ENCODE measurements at places on chromosomes 4 and X. TPM values are rescaled to one million over a fixed set of nuclear protein-coding genes. Genes with fewer than 3 reads are reported as not detected.
A peak's percentile ranks its signal among the peaks of the same experiment; 100 is the strongest.

GRCh38 chr4:15479089-15479912, 9.6 kb downstream of the CC2D2A start:
- DNase-seq = peak; percentile 95

GRCh38 chr4:6905516-6906445, 3.8 kb upstream of the TBC1D14 start:
- peak; percentile 92 for DNase-seq

DNA sequence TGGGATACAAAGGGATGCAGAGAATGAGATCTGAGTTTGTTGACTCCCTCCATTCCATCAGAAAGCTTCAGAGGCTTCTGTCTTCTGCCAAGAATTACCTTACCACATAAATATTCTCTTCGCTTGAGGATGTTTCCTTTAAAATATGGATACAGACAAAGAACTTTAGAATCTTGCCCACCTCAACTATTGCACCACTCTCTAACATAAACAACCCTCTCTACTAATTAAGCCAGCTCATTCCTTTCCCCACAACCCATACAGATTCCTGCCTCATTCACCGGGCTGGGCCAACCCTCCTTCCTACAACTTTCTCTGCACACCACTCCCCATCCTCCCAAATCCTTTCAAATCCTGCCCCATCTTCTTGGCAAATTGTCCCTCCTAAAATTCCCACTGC, 315.8 kb downstream of the RAB28 start:
- DNase-seq = no peak

DNA sequence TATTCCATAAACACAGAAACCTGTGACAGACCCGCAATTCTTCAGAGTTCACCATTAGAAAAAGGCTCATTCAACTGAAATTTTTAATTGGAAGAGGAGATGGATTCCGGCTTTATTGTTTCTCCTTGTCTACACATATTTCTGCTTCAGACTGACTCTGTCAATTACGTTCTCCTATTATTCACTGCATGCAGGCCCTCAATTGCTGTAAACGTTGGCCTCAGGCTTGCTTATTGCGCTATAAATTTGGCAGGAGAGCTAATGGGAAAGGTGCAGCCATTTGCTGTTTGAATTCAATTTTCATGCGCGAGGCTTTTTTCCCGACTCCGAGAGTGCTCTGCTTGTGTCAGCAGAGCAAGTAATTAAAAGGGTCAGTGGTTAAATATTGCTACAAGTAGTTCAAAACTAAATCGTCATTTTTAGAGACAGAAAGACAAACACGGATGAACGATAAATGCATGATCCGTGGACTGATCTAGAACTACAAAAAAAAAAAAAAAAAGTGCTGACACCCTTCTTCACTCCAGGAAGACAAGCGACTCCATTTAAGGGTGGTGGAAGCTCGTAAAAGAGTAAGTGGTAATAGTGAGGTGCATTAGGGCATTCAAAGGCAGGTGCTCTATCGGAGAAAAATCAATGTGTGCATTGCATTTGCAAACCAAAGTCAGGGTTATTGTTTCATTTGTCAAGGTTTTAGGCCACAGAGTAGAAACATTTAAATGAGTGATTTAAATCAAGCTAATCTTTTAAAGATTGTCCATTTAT, 841.6 kb upstream of the FRG1 start:
- DNase-seq = no peak

- peak; percentile 56 for DNase-seq
Observed at GRCh38 chrX:69163936-69164741, 1.1 kb downstream of the PJA1 start.

DNA sequence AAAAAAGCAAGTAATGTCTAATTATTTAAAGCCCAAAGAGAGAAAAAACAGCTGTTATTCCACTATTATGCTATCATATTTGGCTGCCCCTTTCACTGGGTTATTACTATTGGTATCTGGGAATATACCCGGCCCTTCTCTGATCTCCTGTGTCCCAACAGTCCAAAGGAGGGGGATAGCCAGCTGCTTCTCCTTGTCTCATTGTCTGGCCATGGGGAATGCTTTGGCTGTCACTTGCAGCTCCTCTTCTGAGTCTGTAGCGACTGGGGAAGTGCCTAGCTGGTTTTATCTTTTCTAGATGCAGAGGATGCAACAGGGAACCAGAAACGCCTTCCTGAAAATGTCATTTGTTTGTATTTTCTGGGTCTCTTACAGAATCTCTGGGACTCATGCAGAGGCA, 33.9 kb downstream of the MGARP start:
- no peak for DNase-seq

GRCh38 chrX:56744996-56745395, 16.0 kb downstream of the NBDY start:
- DNase-seq = no peak

DNA sequence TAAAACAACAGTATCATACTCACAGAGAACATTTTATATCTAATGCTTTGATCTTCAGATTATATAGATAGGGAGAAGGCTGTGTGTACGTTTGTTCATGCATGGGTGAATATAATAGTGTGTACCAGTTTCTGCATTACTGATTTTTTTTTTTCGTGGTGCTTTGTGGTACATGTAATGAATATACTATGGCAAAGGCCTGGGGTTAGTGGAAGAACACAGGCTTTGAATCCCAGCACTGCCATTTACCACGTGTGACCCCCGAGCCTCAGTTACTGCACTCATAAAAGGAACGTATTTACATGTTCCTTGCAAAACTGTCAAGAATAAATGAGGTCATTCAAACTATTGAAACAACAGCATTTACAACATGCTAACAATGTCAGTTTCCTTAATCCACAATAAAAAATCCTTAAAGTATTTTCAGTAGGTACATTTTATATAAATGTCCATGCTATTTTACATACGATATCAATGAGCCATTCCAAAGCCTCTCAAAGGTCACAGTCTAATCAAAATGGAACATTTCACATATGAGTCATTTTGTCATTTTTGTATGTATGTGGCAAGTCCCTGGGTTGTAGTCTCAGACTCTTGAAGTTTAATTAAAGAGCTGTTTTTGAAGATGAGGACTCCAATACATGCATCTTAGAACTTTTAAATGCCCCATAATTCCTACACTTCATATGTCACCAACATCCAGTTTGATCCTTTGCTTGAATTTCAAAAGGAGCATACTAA, 242.8 kb downstream of the PPP3CA start:
- no peak for DNase-seq

GRCh38 chr4:175350246-175350645, 432.1 kb downstream of the ADAM29 start:
- no peak for DNase-seq

- DNase-seq = no peak
Observed at GRCh38 chr4:124633285-124633941, 79.1 kb downstream of the ANKRD50 start.

DNA sequence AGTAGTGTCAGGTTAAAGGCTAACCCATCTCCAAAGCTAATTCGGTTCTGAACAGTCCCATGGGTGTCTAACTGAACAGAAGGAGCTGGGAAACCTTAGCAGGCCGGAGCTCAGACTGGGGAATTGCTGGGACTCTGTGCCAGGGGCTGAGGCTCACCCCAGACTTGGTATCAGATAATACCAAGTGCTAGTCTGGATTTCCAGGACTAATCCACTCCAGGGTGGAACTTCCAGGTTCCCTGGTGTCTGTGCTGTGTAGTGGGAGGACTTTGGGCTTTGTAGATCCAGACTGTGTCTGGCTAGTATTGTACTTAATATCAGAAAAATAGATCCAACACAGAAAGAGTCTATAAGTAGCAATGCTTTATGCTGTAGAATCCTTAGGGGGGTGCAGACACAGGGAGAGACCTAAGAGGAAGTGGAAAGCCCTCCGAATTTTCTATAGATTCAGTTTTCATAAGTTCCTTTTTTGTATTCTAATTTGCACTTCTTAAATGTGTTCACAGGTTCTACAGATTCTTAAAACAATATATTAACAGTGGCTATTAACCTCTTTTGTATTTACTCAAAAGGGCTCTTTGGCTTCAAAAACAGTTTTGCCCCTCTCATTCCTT, 4.1 kb downstream of the ZNF827 start:
- DNase-seq = peak; percentile 26

- no peak for DNase-seq
Observed at GRCh38 chr4:144905286-144905685, 192.7 kb downstream of the ANAPC10 start.

- DNase-seq = peak; percentile 57
Observed at GRCh38 chr4:140252141-140252741, 98.3 kb upstream of the MAML3 start.

DNA sequence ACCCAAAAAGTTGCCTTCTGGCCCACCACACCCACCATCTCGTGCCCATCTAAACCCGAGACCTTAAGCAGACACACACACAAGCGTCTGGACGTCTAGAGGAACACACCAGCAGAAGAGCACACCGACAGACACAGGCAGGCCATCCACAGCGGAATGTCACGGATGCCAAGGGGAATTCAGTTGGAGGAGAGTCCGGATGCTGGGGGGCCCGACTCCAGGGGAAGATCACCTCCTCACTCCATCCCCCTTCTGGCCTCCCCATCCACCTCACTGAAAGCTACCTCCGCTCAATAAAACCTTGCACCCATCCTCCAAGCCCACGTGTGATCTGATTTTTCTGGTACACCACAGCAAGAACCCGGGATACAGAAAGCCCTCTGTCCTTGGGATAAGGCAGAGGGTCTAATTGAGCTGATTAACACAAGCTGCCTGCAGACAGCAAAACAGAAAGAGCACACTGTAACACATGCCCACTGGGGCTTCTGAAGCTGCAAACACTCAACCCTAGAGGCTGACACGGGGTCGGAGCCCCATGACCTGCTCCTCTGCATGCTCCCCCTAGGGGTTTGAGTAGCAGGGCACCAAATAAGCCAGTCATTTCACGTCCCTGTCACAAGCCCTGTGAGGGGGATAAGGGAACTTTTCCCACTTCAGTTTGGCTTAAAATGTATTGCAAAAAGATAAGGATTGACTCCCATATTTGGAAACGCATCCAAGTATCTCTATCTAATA, 339.6 kb upstream of the PCDH10 start:
- no peak for DNase-seq

GRCh38 chrX:101009090-101009489, 39.6 kb downstream of the ARL13A start:
- no peak for DNase-seq

- no peak for DNase-seq
Observed at GRCh38 chrX:47846040-47846439, 9.3 kb downstream of the ZNF81 start.

DNA sequence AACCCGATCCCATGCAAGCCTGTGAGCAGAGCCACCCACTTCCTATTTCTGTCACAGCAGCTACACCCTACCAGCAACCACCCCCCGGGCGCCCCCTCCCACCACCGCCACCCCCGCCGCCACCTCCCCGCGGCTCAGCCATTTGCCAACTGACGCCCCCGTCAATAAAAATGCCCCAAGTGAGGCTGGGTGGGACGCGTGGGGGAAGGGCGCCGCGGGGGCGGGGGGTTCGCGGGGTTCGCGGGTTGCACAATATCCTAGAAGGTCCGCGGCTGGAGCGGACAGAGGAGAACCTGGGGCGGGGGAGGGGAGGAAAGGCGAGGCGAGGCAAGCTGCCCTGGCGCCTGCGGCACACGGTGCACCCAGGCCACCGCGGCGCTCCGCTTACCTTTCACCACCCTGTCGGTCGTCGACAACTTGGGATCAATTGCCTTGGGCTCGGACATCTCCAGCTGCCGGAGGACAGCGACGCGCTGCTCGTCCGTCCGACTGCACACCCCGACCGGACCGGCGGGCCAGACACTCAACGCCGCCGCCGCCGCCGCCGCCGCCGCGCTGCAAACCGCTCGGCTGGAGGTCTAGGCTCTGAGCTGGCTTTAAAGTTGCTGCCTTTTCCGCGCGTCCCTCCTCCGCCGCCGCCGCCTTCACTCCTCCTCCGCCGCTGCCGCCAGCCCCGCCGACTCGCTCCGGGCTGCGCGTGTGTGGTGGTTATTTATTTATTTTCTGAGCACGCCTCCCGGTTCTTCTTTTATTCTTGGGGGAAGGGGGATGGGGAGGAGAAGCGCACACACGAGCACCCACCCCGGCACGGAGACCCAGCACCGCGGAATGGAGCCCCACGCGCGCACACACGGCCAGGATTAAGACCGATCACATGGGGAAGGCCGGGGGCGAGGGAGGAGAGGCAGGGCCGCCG, 717 bp downstream of the PPP3CA start:
- peak; percentile 56 for DNase-seq

DNA sequence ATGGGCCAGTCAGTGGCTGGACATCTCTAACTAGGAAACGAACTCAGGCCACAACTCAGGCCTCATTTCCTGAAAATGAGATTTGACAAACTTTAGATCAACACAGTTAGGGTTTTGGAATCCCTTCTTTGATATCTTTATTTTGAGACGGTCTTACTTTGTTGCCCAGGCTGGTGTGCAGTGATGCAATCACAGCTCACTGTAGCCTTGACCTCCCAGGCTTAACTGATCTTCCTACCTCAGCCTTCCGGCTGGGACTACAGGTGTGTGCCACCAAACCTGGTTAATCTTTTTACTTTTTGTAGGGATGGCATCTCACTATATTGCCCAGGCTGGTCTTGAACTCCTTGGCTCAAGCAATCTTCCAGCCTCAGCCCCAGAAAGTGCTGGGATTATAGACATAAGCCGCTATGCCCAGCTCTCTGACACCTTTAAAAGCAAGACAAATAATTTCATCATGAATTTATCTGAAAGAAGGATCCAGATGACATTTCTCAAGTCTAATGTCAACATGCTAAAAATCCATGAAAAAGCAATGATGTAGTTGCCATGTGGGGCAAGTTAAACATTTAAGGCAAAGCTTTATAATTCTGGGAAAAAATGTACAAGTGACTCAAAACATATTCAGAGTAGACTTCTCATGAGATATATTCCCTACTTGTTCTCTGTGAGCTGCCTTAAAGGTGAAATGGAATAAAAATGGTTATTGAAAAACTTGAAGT, 89.1 kb upstream of the CBR4 start:
- DNase-seq = no peak

- DNase-seq = no peak
Observed at GRCh38 chr4:177455561-177455970, 13.3 kb upstream of the AGA start.

DNA sequence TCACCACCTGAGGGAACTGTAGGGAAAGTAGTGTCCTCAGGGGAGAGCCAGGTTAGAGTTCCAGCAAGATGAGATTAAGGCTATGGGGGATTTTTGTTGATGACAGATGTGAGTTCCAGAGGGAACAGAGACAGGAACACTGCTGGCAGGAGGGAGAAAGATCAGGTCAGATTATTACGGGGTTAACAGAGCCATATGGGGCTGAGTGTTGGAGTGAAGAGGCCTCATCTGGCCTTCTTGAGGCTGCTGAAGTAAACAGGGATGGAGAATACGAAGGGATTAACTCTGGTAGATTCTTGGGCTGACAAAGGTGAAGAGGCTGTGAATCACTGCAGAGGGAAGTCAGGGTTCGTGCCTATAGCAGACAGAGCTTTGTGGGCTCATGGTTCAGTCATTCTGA, 47.9 kb upstream of the POU4F2 start:
- no peak for DNase-seq

Gene PNMA6F
- not detected for total RNA-seq

Gene BEND2
- total RNA-seq = not detected

Gene GSPT2
- total RNA-seq = 6.2 TPM

Gene CTAG1B
- not detected for total RNA-seq

Gene XAGE2
- total RNA-seq = not detected

Gene WDR19
- total RNA-seq = 34.7 TPM

Gene ZFP92
- not detected for total RNA-seq

Gene PCDH19
- 0.06 TPM for total RNA-seq

Gene ZMAT1
- 1.6 TPM for total RNA-seq

All from G401 (cell line).